Fibroblast of the conjunctiva (primary cell): ENCODE measurements at places on chromosomes 16 and 17.
A peak's percentile ranks its signal among the peaks of the same experiment; 100 is the strongest.

DNA sequence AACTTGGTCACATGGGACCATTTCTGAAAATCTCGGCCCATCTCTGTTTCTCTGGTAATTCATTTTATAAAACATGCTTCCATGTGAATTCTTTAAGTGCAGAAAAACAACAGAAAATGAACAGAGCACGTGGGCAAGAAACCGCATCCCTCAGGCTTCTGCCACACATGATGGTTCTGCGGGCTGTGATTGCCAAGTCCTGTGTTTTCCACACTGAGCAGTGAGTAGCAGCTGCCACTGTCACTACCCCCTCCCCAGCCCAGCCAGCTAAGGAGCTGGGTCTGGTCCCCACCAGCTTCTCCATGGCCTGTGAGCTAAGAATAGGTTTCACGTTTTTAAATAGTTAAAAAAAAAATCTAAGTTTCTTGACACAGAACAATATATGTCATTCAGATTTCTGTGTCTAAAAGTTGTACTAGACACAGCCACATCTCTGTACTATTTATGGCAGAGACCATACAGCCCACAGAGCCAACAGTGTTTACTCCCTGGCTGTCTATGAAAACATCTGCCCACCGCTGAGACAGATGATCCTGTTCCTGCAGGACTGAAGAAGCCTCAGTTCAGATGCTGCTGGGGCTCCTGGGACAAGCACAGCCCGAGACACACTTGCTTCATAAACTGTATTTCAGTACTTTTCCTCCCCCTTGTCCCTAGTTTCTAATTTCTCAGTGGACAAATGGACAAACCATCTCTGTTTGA lies 41.5 kb downstream of the USP22 start:
- no peak for DNase-seq

DNA sequence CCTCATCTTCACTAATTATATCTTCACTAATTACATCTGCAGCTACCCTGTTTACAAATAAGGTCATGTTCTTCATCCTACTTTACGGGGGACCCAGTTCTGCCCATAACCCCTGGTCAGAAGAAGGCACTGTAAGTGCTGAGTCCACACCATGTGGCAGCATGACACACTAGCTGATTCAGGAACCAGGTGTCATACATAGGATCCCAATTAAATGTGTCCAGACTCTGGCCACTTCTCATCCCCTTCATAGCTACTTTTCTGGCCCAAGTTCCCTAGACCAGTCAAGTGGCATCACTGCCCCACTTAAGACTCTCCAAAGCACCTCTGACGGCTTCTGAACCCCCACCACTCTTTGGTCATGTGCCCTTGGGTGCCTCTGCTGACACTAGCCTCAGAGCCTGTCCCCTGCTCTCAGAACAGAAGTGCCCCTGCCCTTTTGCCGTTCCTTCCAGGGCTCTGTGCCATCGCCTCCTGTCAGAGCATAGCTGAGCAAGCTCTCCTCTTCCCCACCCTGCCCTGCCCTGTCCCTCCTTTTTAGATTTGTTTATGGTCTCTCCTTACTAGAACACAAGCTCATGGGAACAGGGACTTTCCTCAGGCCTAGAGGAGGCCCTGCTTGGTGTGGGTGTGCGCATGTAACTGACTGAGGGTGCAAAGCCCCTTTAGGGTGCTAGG lies 61.1 kb downstream of the B9D1 start:
- no peak for DNase-seq

DNA sequence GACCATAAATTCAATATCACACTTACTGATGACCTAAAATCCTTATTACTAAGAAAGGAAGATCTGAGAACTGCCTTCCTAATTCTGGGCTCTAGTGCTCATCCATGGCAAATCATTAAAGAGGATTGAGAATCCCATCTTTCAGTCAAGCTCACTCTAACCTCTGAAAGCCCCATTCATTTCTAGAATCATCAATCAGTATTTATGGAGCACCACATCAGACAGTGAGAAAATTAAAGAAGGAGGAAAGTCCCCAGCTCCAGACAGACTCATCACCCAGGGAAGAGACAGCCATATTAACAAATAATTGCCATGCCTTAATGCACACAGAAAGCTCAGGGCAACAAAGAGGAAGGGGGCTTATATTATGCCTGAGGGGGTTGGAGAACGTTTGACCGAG lies 256.1 kb upstream of the SOX9 start:
- no peak for DNase-seq

GRCh38 chr17:28509789-28510188 lies 3.6 kb downstream of the FOXN1 start:
- DNase-seq: no peak

GRCh38 chr17:72635034-72635635 lies 457.4 kb downstream of the SLC39A11 start:
- no peak for DNase-seq

DNA sequence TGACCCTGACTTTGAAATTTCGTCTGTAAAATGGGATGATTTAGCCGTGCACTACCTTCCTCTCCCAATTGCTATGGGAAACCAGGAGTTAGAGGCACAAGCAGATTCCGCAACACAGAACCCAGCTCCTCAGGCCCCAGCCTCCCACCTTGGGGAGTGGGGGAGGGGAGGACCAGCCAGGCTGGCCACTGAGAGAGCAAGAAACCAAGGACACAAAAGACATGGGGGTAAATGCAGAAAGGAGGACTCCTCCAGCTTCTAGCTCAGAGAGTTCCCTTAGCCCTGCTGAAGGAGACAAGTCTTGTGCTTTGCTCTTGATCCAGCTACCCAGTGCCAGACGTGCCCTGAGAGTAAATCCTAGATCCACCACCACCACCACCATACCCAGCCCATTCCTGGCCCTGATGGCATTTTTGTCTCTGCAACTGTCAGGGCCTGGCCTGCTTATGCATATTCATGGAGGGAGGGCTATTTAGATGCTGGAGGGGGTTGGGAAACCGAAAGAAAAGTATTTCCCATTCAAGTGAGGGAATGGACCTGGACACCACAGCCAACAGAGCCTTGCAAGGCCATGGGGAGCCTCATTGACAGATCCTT lies 25.9 kb downstream of the PITPNM3 start:
- DNase-seq: no peak

- DNase-seq: no peak
Observed at GRCh38 chr17:70041540-70041939, 33.5 kb upstream of the KCNJ16 start.

DNA sequence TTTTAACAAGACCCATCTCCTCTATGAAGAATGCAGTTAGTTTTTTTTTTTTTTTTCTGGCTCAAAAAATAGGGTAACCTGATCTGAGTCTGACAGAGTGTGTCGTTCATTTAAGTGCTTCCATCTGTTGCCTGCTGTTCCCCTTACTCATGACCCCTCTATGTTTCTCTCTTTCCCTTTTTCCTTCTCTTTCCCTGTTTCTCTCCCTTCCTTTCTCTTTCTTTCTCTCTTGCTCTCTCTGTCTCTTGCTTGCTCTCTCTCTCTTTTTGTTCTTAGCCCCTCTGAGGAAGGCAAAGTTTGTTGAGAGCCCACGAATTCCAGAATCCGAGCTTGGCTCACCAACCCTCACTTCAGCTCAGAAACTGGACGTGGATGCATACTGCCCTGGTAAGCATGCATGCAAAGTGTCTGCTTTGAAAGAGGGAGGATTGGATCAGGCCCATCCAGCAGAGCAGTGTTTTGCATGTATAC lies 185.0 kb downstream of the TANC2 start:
- DNase-seq: peak; percentile 72

DNA sequence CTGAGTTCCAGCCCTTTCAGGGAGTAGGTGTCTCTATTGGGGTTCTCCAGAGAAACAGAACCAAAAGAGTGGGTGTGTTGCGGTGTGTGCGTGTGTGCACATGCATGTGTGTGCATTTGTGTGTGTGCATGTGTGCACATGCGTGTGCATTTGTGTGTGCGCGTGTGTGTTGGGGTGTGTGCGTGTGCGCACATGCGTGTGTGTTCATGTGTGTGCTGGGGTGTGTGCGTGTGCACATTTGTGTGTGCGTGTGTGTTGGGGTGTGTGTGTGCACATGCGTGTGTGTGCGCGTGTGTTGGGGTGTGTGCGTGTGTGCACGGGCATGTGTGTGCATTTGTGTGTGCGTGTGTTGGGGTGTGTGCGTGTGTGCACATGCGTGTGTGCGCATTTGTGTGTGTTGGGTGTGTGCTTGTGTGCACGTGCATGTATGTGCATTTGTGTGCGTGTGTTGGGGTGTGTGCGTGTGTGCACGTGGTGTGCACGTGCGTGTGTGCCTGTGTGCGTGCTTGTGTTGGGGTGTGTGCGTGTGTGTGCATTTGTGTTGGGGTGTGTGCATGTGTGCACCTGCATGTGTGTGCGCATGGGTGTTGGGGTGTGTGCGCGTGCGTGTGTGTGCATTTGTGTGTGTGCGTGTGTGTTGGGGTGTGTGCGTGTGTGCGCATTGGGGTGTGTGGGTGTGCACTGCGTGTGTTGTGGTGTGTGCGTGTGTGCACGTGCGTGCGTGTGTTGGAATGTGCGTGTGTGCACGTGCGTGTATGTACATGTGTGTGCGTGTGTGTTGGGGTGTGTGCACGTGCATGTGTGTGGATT lies 38.4 kb upstream of the JPH3 start:
- no peak for DNase-seq

GRCh38 chr16:86555704-86556075 lies 655 bp upstream of the MTHFSD start:
- no peak for DNase-seq

DNA sequence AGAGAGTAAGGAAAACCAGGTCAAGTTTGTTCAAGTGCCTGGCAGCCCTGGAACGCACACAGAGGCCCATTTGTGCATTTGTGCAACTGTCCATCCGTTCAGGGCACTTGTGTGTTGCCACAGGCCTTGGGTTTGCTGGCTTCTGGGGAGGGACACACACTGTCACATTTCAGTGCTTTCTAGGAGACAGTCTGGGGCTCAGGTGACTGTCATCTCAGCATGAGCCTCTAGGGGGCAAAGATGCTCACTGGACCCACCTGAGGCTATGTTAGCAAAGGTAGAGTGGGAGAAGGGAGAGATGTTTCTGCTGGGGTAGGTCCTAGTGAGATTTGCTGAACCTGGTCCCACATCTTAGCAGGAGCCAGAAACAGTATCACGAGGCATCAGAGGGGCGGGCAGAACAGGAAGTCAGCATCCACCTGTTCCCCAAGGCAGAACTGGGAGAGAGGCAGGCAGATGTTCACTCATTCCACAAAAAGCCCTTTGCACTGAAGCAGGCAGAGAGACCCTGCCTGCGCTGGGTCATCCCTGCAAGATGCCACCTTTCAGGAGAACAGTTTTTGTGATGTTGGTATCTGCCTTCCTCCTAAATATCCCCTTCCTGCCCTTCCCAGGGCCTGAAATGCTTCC lies 48.5 kb downstream of the RAI1 start:
- DNase-seq: no peak

GRCh38 chr17:40219594-40220338 lies 662 bp downstream of the WIPF2 start:
- DNase-seq: no peak

GRCh38 chr17:16997514-16998429 lies 25.9 kb upstream of the TNFRSF13B start:
- peak; percentile 31 for DNase-seq

GRCh38 chr16:23829454-23829853 lies 6.3 kb upstream of the PRKCB start:
- no peak for DNase-seq

- DNase-seq: peak; percentile 57
Observed at GRCh38 chr17:44916781-44917241, 1.5 kb upstream of the GFAP start.
